ENCODE measurements at places on chromosomes 5 and 9. TPM values are rescaled to one million over a fixed set of nuclear protein-coding genes. Genes with fewer than 3 reads are reported as not detected.

GRCh38 chr5:126523818-126524510, 71.1 kb downstream of the ALDH7A1 start:
- no peak for DNase-seq

DNA sequence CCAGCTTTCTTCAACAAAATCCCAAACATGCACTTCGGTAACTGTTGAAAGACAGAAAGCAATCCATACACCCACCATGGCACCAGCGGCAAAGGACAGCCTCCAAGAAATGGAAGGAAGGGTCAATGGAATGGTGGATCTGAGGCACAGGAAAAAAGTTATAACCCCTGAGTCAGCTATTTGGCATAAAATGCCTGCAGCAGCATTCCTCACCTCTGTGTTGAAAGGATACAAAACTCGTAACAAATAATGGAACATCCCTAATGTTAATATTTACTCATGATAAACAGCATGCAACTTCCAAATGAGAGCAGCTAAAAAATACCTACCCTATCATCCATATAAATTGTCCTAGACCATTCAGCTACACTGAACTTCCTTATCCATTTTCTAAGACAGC, 9.4 kb downstream of the FBXW11 start:
- DNase-seq, result no peak

ANGPTL2 gene
- total RNA-seq, result 18.6 TPM

- no peak for DNase-seq
These were observed 39.2 kb downstream of the EXOSC2 start for GRCh38 chr9:130732793-130733221.
